ENCODE measurements at places on chromosomes 5 and 9.

GRCh38 chr5:166803058-166803457 lies 1488.4 kb upstream of the WWC1 start:
- DNase-seq: no peak

DNA sequence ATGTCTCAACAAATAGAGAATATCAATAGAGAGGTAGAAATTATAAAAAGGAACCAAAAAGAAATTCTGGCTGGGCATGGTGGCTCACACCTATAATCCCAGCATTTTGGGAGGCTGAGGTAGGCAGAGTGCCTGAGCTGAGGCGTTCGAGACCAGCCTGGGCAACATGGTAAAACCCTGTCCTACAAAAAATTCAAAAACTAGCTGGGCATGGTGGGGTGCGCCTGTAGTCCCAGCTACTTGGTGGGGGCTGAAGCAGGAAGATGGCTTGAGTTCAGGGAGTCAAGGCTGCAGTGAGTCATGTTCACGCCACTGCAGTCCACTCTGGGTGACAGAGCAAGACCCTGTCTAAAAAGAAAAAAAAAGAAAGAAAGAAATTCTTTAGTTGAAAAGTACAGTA lies 24.9 kb downstream of the IPPK start:
- DNase-seq: no peak

- no peak for DNase-seq
Observed at GRCh38 chr9:1869843-1870242, 145.3 kb upstream of the SMARCA2 start.

DNA sequence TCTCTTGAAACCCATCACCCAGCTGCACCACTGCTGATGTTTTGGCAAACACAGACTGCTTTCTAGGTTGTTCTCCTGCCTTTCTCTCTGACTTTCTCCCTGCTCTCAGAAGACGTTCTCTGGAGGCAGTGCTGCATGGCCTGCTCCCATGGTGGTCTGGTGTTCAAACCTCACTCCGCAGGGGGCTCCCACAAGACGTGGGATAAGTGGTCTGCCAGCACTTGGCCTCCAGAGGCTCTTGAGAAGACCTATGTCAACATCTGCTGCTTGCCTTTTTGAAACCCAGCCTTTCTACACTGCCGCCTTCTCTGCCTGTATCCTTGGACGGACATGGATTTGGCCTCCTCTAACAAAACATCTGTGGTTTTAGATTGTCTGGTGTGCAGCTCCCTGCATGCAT lies 16.6 kb downstream of the USP20 start:
- DNase-seq: no peak

DNA sequence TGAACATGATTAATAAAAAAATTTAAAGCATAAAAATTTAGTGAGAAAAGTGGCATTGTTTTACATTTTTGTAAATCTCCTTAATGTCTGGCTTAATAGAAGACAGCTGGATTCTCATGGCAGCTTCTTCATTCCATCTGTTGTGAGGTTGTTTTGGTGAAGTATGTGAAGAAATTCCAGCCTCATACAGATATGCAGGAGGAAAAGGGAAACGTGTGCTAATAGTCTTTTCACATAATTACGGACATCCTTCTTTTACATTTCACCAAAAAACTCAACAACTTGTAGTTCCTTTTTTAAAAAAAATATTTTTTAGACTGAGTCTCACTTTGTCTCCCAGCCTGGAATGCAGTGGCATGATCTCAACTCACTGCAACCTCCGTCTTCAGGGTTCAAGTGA lies 46.9 kb downstream of the HACD4 start:
- DNase-seq: no peak

GRCh38 chr9:127780126-127780885 lies 1.8 kb upstream of the SH2D3C start:
- no peak for DNase-seq

DNA sequence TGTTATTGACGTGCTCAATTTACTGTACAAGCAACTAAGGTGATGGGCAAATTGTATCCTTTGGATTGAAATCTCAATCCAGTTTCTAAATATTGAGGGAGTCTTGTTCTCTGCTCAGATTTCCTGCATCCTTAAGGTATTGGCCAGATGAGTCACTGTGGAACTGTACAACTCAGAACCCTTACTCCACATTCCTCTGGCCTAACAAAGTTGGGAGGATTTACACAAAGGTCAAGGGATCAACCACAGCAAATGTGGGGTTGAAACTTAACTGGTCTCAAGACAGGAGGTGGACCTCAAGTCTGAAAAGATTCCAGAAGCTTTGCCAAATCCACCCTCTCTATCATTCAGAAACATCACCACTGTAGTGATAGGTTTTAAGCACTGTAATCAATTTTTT lies 81.5 kb upstream of the AGXT2 start:
- DNase-seq: no peak

GRCh38 chr9:81266086-81266485 lies 423.3 kb downstream of the TLE1 start:
- no peak for DNase-seq

DNA sequence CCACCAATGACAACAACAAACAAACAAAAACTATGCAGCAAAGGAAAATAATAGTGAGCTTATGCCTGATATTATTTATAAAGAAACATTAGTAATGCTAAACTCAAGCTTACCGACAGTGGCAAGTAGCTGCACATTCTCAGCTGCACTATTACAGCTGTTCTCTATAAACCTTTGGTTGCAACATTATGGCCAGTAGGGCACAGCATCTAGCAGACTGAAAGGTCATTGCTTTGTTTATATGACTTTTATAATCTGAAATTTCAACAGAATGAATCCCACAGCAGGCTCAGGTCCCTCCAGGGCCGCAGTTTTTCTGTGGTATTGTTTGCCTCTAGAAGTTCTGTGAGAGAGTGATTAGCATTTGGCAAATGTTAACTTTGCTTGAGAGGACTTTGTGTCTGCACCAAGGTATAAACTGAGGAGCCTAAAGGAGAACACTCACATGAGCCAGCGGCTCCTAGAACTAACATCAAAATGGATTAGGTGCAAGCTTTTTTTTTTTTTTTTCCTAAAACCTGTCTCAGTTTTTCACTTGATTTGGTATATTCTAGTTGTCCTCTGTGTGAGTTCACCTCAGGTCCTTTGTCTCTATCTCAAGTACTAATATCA lies 58.3 kb downstream of the IZUMO3 start:
- no peak for DNase-seq

DNA sequence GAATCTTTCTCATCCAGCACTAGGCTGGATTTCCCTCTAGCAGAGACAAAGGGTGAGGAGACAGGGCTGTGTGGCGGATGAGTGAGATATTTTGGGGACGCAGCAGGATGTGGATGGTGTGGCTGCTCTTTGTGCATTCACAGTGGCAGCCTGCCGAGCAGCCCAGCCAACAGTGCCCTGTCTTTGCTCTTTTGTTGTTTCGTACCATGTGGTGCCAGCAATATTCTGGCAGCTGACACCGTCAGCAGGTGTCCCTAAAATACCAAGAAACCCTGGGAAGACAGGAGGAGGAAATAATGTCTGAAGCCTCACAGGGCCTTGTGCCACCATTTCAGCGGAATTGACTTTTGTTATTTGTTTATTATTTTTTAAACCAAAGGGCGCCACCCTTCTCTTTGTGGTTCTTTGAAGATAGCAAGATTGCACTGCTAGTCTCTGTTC lies 141.4 kb downstream of the CCDC192 start:
- no peak for DNase-seq

DNA sequence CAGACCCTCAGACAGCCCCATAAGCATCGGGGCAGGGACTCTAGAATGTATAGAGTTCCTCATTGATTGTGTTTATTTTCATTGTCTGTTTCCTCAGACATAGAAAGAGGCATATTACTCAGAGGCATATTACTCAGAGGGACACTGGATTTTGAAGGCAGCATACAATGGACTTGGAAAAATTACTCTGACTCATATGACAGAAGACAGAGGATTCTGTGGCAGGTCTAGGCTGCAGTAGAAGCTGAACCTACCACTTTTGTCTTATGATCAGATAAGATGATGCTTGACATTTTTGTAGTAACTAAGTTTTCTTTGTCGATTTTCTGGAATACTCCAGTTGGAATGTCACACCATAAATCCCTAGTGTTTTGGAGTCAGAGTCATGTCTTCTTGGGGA lies 105.2 kb downstream of the ST8SIA4 start:
- no peak for DNase-seq

GRCh38 chr5:89262030-89262429 lies 379.0 kb upstream of the MEF2C start:
- DNase-seq: no peak

GRCh38 chr5:160852049-160852448 lies at the start of gene ATP10B:
Gene ATP10B, minus strand, starts transcription at chr5:160852211. Its CDS starts 164,137 bp downstream, at chr5:160688074.
- DNase-seq: no peak

- no peak for DNase-seq
Observed at GRCh38 chr5:112579599-112580170, 158.0 kb upstream of the APC start.

DNA sequence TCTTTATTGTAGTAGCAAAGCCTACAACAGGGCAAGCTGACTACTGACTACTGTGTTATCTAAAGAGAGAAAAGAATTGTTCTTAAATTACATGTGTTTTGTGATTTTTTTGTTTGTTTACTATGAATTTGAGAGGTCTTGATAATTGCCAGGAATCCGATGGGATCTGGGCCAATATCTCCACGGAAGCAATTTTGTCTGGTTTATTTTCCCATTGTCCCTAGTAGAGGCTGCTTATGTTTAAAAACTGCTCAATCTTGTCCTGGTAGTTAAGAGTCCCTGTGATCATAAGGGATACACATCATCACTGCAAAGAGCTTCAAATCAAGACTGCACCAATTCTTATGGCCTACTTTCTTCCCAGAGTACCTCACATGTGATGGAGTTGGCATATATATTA lies 94.4 kb downstream of the GLDC start:
- DNase-seq: no peak

GRCh38 chr5:68533571-68534084 lies 318.1 kb downstream of the PIK3R1 start:
- DNase-seq: no peak

- DNase-seq: no peak
Observed at GRCh38 chr5:32326216-32326772, 13.6 kb upstream of the MTMR12 start.

- no peak for DNase-seq
Observed at GRCh38 chr5:175163586-175164275, 280.3 kb downstream of the DRD1 start.

DNA sequence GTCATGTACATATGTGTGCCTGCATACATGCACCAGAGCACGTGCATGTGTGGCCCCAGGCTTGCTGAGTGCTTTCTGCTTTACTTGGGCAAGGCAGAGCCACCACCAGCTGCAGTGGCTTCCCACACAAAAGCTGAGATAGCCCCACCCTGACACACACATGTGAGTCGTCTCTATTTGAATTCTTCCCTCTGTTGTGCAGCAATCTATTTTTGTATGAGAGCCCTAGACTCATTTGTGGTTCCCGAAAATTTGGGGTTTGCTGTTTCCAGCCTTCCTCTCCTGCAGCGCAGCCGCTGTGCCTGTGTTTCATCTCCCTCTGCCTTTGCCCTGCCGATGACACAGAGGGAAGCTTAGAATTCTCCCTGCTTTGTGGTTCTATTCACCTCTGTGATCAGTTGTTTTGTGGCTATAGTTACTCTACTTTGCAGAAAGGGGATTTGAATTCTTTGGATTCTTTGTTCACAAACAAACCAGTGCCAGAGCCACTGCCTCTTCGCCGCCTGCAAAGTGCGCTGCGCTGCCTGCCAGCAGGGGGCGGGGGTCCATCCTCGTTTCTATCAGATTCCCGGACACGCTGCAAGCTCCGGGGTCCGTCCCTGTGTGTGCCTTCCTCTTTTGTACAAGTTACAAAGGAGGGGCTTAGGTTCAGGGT lies 95.8 kb upstream of the DAP start:
- peak; percentile 79 for DNase-seq

GRCh38 chr5:167417662-167418061 lies 873.8 kb upstream of the WWC1 start:
- DNase-seq: no peak

DNA sequence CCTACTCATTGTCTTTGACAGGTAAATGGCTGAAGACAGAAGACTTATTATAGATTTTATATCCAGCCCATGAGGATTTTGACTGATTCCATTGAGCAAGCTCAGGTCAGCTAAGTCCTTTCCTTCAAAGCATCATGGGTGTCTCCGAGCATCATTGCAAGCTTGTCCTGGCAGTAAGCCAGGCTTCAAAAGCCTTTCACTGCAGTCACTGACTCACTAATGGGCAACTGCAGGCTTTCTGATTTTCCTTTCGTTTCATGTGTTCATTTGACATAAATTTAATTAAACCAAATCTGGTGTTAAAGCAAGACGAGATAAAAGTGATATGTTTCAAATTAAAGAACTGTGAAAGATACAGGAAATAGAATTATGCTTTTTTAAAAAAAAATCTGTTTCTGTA lies 426.2 kb downstream of the ANXA1 start:
- DNase-seq: no peak

GRCh38 chr5:139660923-139661814 lies 13.0 kb downstream of the CXXC5 start:
- no peak for DNase-seq

GRCh38 chr5:132661231-132662003 lies 3.4 kb downstream of the IL13 start:
- no peak for DNase-seq

DNA sequence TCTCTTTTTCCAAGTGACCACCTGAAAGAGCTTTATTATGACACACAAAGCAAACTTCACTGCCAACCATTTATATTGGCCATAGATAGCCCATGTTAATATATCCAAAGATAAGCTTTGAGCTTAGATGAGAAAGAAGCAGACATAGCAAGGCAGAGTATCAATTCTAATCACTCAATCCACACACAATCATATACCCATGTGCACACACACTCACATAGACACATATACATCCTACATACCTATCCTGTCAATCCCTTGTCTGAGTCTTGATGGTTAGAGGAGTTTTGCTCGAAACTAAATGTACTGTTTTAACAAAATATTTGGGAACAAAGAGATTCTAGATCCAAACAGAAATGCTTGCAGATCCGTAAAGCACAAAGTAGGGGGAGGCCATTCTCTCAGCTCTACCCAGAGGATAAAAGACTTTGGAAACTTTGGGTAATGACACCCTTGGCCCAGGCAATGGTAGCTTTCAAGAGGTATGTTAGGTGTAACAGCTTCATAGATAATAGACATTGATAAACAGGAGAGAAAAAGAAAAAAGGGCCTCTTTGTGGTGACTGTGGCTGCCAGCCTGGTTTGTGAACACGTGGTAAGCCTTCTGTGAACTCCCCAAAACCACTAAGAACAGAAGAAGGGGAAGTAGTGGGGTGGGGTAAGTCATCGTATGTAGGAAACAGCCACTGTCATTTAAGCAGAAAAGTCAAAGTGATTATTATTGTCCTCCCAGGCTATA lies 121.6 kb downstream of the TLR4 start:
- DNase-seq: no peak

GRCh38 chr9:111250875-111251842 lies 78.9 kb downstream of the OR2K2 start:
- DNase-seq: no peak

GRCh38 chr5:6419340-6419852 lies 29.3 kb upstream of the UBE2QL1 start:
- DNase-seq: no peak

Data from type B pancreatic cell (in vitro differentiated cells).